CD4-positive, alpha-beta T cell treated with Interleukin-4 for 1 hour (primary cell): ENCODE measurements at places on chromosomes 6 and 20.

DNA sequence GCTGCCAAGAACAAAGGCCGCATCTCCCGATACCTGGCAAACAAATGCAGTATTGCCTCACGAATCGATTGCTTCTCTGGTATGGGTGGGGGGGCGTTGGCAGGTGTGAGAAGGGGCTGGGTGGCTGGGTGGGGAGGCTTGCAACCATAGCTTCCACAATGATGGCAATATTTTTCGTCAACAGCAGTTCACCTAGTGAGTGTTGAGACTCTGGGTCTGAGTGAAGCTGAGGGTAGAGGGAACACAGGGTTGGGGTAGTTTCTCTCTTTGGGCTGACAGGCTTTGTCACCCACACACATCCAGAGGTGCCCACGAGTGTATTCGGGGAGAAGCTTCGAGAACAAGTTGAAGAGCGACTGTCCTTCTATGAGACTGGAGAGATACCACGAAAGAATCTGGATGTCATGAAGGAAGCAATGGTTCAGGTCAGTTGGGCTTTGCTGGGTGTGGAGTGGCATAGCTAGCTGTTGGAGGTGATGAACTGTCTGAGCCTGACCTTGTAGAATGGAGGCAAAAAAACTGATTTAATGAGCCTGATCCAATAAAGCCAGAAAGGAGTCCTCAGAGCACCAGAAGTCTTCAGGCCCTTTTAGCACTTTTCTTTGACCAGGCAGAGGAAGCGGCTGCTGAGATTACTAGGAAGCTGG, 4.2 kb downstream of the NOP56 start:
- DNase-seq: no peak

DNA sequence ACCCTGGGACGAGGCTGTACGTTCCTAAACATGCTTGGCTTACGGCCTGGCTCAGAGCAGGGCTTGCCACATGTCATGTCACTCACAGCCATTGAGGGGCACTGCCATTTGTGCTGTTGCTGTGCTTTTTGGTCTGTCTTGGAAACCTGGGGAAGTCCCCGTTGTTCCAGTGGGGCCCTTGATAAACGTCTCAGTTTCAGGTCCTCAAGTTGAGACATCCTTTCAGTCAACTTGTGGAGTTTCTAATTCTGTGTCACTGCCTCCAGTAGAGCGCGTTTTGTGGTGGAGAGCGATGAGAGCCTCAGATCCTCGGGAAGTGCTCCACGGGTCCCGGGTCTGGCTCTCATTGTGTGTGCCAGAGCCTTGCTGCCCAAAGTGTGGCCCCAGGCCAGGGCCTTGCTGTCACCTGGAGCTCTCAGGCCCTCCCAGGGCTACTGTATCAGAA, 43.0 kb upstream of the CCR6 start:
- peak; percentile 74 for DNase-seq

GRCh38 chr6:32803416-32803815, 13.4 kb downstream of the HLA-DOB start:
- DNase-seq: no peak

DNA sequence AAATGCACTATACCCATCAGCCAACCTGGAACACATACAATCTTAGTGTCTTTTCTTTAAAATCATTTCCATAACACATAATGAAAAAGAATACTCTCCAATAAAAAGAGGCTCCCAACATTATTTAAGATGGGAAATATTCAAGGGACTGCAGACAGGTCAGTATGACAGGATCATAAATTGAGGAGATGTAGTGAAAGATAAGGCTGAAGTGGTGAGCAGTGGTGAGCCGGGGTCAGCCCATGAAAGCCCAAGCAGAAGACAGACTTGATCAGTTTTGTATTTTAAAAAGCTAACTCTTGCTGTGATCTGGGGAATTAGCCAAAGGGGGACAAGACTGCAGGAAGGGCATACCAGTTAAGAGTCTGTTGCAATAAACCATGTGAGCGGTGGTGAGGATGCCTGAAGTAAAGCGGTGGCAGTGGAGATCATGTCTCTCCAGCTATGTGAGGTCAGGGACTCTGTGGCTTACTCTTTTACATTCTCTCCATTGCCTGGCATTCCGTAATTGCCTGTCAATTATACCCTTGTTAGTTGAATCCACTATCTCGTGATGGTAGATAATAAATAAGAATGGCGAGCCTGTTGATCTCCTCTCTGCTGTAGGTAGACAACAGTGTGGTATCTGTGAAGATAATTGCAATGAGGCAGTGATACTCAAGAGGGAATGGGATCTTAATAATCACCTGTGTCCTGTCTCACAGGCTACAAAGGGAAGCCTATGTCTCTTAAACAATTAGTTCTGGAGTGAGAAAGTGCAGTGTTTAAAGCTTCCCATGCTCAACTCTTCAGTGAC, 97.4 kb downstream of the FILIP1 start:
- DNase-seq: no peak

DNA sequence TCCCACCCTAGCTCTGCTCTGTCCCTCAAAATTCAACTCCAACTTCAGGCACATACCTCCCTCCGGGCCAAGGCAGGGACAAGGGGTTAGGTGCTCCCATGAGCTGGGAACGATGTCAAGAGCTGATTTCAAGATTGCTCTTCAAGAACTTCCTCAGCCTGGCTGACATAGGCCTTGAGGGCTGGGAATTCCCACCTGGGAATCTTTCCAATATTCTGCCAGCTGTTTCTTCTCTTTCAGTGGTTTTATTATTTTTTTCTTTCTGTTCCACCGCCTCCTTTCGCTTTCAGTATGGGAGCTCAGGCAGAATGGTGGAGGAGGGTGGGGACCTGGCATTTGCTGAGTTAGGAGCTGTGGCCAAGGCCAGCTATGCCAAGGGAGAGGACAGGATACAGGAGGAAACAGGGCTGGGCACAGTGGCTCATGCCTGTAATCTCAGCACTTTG, 33.7 kb downstream of the SRSF3 start:
- DNase-seq: no peak

DNA sequence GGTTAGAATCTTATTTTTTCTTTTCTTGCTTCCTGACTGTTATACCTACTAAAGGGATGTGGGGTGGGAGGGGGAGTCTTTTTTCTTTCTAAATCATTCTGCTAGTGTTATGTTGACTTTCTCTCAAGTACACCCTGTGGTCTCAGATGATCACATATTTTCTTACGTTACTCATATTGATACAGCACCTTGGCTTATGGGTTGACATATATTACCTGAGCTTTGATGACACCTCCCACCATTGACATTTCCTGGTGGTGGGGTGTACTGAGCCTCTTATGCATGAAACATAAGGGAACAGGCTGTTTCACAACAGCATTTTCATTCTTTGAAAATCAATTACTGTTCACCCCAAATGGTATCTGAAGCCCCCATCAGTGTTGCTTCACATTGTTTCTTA, 169.8 kb downstream of the MMS22L start:
- no peak for DNase-seq

DNA sequence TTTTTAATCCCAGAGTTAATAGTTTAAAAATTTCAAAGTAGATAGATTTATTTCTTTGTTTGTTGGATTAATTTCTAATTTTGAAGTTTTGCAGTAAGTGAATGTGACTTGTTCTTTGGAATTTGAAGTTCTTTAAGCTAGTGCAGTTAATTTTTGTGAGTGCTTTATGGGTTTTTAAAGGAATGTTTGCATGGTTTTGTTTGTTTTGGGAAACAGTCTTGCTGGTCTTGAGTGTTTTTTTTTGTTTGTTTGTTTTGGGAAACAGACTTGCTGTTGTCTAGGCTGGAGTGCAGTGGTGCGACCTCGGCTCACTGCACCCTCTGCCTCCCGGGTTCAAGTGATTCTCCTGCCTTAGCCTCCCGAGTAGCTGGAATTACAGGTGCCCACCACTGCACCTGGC, 9.5 kb downstream of the PANK2 start:
- DNase-seq: no peak
